ENCODE measurements at places on chromosomes 3 and 15.

- no peak for DNase-seq
Measured at GRCh38 chr3:139317660-139318430, 26.0 kb upstream of the MRPS22 start.

- DNase-seq, result no peak
Measured at GRCh38 chr3:166446291-166446690, 609.1 kb upstream of the BCHE start.

DNA sequence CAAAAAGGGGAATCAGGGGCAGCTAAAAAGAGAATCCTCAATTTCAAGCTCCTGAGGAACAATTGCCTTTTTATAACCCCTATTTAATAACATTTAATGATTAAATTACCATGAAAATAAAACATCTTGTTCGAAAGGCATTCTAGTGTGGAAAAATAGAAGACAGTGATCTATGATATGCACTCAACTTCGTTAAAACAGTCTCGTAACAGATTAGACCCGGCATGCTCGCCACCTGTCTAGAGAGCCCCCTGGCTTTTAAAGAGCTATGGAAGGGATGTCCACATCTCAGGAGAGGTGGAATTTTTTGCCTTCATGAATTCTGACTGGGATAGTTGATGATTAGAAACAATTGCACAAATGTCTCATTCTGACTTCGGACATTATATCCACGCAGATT, 153.7 kb upstream of the MDFIC2 start:
- DNase-seq, result no peak

DNA sequence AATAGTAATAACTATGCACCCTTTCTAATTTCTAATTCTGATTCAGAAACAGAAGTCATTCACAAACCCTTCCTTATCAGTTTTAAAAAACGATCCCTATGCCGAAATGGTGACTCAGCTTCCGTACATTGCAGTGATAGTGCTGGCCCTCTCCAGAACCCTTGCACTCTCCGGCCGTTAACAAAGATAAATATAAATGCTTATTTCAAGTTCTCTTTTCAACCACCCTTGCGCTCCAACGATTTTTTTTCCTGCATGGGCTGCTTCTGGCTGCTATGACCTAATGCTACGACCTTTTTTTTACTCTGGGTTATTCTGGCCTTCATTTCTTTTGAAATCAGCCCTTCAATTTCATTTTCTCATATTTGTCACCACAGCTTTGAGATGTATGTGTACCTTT, 646.2 kb downstream of the NTRK3 start:
- no peak for DNase-seq

- DNase-seq, result no peak
Measured at GRCh38 chr15:76791511-76791910, 113.6 kb downstream of the SCAPER start.

- no peak for DNase-seq
Measured at GRCh38 chr3:186401556-186401955, 39.5 kb upstream of the DGKG start.

DNA sequence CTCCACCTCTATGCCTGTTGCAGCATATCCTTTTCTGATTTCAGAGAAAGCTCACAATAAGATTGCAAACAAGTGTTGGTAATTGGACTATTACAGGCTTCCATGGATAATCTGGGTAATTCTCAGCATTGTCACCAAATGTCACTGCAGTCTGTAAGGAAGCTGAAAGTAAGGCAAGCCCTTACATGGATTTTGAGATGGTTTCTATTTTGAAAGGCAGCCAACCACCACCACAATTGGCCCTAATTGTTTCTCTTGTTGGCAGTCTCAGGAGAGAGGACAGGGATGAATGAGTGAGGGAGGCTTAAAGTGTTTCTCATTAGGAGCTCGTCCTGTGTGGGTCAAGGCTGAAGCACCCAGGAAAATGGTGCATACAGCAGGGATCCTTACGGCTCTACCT, 879.9 kb downstream of the TUSC7 start:
- DNase-seq, result peak; percentile 84

DNA sequence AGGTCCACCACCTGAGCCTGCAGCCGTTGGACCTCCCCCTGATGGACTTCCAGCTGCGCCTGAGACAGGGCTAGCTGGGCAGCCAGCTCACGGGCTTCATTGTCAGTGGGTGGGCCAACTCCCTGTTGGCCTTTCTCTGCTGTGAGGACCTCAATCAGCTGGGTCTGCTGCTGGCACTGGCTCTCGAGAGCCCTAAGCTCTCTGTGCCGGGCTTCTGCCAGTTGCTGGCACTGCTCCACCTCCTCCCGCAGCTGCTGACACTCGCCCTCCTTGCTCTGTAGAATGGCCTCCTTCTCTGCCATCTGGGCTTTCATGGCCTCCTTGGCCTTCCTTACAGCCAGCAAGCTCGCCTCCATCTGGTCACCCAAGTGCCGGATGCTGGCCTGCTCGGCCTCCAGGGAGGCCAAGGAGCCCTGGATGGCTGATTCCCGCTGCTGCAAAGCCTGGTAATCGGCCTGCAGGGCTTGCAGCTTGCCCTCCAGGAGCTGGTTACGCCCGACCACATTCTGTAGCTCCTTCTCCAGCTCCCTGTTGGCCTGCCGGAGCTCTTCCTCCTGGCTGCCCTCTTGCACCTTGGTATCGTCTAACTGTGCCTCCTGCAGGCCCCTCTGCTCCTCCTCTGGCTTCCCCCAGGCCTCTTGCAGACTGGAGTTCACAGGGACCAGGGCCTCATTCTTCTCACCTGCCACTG, 23.8 kb downstream of the CXCR6 start:
- no peak for DNase-seq

- DNase-seq, result no peak
Measured at GRCh38 chr3:169818316-169818715, 5.6 kb upstream of the LRRC34 start.

GRCh38 chr3:24224666-24225384, 269.8 kb downstream of the THRB start:
- no peak for DNase-seq

DNA sequence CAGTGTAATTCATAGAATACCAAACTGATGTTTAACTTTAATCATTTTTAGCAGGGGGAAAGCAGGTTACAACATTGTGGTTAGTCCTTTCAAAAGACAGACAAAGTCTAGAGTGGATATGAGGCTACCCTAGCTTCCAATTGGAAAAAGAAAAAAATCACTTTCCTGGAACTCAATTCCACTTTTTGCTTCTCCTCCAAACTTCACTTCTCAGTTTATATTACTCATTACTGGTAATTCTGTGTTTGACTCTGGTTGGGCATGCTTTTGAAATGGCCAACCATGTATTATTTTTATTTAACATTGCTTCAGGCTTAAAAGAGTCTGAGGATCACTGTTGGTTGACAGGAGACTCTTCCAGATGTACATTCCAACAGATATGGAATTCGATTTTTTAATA, 84.8 kb downstream of the RAP2B start:
- DNase-seq, result no peak

DNA sequence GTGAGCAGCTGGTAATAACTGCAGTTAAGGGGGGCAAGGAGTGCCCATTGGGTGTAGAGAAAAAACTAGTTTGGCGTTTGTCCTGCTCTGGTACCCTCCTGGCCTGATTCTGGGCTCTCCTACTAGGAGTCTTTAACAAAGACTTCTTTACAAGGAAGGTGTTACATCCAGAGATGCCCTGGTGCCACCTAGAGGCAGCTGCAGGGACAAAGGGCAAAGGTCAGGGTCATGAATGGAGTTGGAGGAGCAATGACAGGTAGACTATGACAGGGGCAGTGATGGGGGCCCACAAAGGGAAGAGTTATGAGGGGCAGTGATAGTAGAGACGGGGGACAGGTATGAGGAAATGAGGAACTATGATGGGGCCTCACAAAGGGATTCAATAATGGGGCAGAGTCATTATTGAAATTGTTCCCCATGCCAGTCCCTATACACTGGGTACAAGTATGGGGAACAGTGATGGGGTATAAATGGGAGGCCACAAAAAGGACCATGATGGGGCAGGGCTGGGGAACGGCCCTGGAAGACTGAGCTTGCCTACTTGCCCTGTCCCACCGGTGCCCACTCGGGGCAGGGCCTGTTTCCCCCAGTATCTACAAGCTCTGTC, 7.9 kb downstream of the CCDC71 start:
- no peak for DNase-seq

- no peak for DNase-seq
Measured at GRCh38 chr15:91335702-91336101, 235.6 kb downstream of the SV2B start.

DNA sequence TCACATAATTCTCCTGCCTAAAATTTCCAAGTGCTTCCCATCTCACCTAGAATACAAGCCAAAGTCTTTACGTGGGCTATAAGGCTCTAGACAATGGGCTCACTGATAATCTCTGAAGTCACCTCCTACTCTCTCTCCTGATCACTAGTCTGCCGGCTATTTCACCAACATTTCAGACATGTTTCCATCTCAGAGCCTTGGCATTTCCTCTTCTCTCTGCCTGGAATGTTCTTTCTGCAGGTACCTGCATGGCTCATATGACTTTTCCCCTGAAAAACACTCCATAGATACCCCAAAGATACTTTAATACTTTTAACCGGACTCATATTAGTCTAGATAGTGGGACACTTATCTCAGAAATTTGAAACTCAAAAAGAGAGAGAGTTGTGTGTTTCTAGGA, 32.7 kb downstream of the CD200 start:
- DNase-seq, result no peak

GRCh38 chr3:23645533-23646183, 160.1 kb upstream of the UBE2E1 start:
- no peak for DNase-seq

GRCh38 chr3:156648086-156648485, 26.3 kb upstream of the TIPARP start:
- DNase-seq, result no peak

- DNase-seq, result no peak
Measured at GRCh38 chr15:31069360-31070000, 32.0 kb downstream of the TRPM1 start.

GRCh38 chr3:55859305-55859704, 372.2 kb upstream of the WNT5A start:
- DNase-seq, result no peak

- DNase-seq, result no peak
Measured at GRCh38 chr15:57387564-57388076, 11.3 kb downstream of the CGNL1 start.

- DNase-seq, result no peak
Measured at GRCh38 chr3:138374573-138375134, 26.3 kb downstream of the MRAS start.

- DNase-seq, result no peak
Measured at GRCh38 chr3:107767897-107768605, 245.3 kb downstream of the BBX start.

DNA sequence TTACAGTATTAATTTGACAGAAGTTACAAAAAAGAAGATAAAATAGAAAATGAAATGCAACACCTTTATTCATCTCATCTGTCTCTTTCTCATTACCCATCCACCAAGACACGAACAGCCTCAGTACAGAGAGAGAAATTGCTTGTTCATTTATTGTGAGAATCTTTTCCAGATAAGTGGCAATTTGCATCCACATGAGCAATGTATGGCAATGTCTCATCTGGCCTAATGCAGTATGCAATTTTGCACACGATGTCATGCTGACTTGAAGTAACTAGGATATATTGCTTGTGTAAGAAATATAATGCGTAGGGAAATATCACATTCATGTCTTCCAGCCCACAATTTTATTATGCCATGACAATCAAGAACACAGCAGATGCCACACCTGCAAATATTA, 866.9 kb downstream of the ROBO1 start:
- no peak for DNase-seq

DNA sequence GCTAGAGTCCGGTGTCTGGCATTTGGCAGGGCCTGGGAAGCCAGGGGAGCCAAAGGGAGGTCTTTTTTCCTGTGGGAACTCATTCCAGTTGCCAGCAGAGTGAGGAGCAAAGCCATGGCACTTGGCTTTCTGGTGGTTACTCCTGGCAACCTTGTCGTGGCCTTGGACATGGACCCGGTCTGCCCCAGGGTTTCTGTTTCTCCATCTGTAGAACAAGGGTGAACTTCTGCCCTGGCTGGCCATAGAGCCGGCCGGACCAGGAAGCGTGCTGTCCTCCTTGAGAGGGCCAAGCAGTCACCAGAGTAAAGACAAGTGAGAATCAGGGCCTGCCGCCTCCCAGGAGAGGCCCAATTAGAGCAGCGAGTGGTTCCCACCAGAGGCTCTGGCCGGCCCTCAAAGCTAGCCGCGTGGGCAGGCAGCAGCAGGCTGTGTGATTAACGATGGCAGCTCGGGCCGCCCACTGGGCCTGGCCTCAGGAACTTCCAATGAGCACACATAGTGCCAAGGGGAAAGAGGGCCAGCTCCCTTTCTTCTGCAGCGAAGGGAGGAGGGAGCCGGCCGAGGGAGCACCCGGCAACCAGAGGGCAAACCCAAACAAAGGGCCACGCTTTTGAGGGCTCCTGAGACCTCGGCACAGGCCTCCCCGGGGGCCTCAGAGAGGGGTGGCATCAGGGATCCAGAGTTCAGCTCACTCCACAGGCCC, 29.1 kb upstream of the ELP6 start:
- no peak for DNase-seq

DNA sequence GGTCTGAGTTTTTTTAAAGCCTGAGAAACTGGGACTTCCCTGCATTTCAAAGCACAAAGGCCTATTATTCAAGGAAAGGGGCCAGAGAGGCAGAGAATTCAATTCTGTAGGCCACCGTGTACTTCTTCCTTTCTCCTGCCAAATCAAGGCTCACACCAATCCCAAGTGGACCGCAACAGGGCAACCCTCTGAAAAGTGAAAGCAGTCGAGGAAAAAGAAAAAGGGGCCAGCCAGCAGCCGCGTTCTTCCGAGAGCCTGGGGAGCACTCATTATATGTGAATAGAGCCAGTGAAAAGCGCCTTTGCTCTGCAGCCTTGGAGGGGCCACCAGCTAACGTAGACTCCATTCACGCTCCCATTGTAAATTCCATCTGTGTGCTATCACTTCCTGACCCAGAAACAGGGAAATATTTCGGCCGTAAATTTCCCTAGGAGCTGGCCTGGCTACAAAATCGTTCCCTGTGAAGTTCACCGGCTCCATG, 45.9 kb upstream of the THUMPD3 start:
- DNase-seq, result no peak

- DNase-seq, result no peak
Measured at GRCh38 chr3:196689941-196690660, 21.9 kb downstream of the CEP19 start.

- DNase-seq, result no peak
Measured at GRCh38 chr3:62421207-62421606, 47.9 kb upstream of the FEZF2 start.

GRCh38 chr15:98292442-98293240, 332.1 kb downstream of the ARRDC4 start:
- peak; percentile 35 for DNase-seq
